ENCODE measurements at places on chromosomes 13 and 19.

DNA sequence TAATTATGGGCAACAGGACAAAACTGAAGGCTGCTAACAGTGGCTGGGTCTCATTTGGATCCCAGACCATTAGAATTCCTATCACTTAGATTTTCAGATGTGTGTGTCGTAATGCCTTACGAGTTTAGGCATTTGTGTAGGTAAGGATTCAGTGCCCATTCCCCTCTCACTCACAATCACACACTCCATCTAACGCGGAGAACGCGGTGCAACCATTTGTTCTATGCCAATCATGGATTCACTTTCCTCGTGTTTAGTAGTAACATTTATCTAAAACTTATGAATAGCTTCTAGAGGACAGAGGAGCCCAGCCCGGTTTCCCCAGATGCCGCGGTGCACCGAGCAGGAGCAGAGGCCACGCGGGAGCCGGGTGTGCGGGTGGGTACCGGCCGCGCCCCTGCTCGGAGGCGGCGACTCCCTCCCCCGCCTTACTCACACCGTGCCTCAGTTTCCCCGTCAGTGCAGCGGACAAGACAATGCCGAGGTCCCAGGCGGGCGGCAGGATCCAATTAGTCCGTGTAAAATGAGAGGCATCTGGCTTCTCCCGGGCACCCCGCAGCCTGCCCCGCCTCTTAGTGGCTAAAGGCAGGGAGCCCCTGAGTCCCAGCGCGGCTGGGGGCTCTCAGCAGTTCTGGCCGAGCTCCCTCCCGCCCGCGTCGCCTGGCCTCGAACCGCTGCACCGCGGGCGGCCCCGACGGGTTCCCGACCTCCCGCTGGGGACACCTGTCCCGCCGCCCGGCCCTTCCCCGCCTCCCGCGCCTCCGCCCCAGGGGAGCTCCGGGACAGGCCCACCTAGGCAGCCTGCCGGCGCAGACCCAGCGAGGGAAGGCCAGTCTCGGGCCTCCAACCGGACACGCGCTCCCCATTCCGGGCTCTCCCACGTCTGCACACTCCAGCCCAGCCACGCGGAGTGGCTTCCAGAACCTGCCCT lies 5.9 kb upstream of the C1QTNF9B start:
- DNase-seq: no peak
- H3K27ac ChIP-seq: no peak overlapping the region
- peaks cover 28% of the 10 kb centered on the region for H3K27me3 ChIP-seq
- no peaks in the 10 kb centered on the region for H3K4me1 ChIP-seq

GRCh38 chr13:108760129-108760528 lies 130.7 kb downstream of the MYO16 start:
- no peak overlapping the region for H3K4me3 ChIP-seq
- H3K27me3 ChIP-seq: no peaks in the 10 kb centered on the region
- no peaks in the 10 kb centered on the region for H3K36me3 ChIP-seq
- no peak overlapping the region for H3K27ac ChIP-seq
- DNase-seq: no peak
- no peaks in the 10 kb centered on the region for H3K4me1 ChIP-seq

- H3K4me3 ChIP-seq: no peak overlapping the region
- no peaks in the 10 kb centered on the region for H3K36me3 ChIP-seq
- no peaks in the 10 kb centered on the region for H3K4me1 ChIP-seq
- peaks cover 2% of the 10 kb centered on the region for H3K27me3 ChIP-seq
- DNase-seq: no peak
Measured at GRCh38 chr13:96824140-96824539, 170.1 kb downstream of the OXGR1 start.

DNA sequence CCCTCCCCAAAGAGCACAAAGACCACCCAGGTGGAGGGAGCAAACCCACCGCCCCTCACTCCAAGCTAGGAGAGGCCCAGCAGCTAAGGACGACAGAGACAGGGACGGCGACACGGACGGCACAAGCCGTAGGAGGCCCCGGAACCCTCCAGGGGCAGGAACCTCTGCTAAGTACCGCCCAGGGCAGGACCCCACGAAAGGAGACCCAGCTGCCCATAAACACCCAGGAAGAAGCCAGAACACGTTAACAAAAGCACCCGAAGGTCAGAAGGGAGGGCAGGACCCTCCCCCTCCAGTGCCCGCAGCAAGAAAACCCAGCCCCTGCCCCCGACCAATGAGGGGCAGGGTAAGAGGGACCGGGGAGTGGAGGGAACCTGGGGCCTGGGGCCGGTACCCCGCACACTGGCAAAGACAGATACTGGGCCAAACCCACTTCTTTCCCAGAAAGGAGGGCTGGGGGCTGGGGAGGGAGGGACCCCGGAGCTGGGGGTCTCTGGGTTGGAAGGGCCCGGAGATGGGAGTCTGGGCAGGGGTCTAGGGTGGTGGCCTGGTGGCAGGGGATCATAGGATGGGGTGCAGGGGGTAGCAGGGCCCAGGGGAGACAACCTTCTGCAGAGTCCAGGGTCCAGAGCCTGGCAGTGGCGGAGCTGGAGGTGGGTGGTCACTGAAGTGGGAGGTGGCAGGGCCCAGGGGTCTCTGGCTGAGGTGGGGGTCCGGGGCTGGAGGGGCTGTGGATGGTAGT lies 2.4 kb downstream of the BTBD2 start:
- H3K27ac ChIP-seq: no peak overlapping the region
- H3K4me1 ChIP-seq: peaks cover 17% of the 10 kb centered on the region
- DNase-seq: no peak
- no peak overlapping the region for H3K4me3 ChIP-seq
- peaks cover 8% of the 10 kb centered on the region for H3K36me3 ChIP-seq

- no peaks in the 10 kb centered on the region for H3K4me1 ChIP-seq
- no peak overlapping the region for H3K4me3 ChIP-seq
- H3K27me3 ChIP-seq: no peaks in the 10 kb centered on the region
- no peaks in the 10 kb centered on the region for H3K36me3 ChIP-seq
- DNase-seq: no peak
- H3K27ac ChIP-seq: no peak overlapping the region
Measured at GRCh38 chr13:80374444-80374843, 33.5 kb upstream of the SPRY2 start.

- no peak for DNase-seq
- H3K27me3 ChIP-seq: peaks cover 8% of the 10 kb centered on the region
- H3K27ac ChIP-seq: no peak overlapping the region
- H3K4me1 ChIP-seq: peaks cover 2% of the 10 kb centered on the region
- H3K36me3 ChIP-seq: no peaks in the 10 kb centered on the region
Measured at GRCh38 chr13:102309110-102309509, 92.7 kb downstream of the FGF14 start.

- no peak for DNase-seq
- H3K36me3 ChIP-seq: no peaks in the 10 kb centered on the region
- H3K27me3 ChIP-seq: peaks cover 7% of the 10 kb centered on the region
Measured at GRCh38 chr13:111899714-111900389, 167.1 kb upstream of the SOX1 start.

DNA sequence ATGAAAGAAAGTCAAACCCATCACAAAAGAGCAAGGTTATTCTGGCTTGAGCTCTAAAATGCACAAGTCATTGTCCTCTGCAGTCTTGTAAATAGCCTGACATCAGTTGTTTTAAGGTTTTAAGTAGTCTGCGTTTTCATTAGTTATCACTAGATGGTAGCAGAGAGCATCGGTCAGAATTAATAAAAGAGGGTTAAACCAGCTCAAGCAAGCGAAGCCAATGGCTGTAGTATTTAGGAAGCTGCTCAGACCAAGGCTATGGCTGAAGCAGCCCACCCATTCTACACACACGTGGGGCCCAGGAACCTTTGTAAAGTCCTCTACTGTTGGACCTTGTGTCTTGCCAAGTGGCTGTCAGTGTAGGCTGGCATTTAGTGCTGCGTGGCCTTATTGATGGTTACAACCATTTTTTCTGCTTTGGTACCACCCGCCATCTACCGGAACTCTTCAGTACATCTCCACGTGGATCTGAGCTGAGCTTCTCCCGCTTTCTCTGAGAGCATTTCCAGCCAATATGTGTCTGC lies 13.3 kb upstream of the ZNF57 start:
- H3K36me3 ChIP-seq: no peaks in the 10 kb centered on the region
- peaks cover 11% of the 10 kb centered on the region for H3K4me1 ChIP-seq
- no peak for DNase-seq

- peaks cover 16% of the 10 kb centered on the region for H3K4me1 ChIP-seq
- H3K4me3 ChIP-seq: peak within 1 kb of the TSS; percentile 73
- H3K27ac ChIP-seq: no peak within 1 kb of the TSS
- H3K27me3 ChIP-seq: peaks cover 2% of the 10 kb centered on the region
- peak; percentile 65 for DNase-seq
- H3K36me3 ChIP-seq: peaks cover 5% of the 10 kb centered on the region
Measured at GRCh38 chr19:917323-918151, at the start of gene KISS1R. Gene KISS1R (plus strand): TSS chr19:917333. CDS start chr19:917503, 170 bp downstream.

DNA sequence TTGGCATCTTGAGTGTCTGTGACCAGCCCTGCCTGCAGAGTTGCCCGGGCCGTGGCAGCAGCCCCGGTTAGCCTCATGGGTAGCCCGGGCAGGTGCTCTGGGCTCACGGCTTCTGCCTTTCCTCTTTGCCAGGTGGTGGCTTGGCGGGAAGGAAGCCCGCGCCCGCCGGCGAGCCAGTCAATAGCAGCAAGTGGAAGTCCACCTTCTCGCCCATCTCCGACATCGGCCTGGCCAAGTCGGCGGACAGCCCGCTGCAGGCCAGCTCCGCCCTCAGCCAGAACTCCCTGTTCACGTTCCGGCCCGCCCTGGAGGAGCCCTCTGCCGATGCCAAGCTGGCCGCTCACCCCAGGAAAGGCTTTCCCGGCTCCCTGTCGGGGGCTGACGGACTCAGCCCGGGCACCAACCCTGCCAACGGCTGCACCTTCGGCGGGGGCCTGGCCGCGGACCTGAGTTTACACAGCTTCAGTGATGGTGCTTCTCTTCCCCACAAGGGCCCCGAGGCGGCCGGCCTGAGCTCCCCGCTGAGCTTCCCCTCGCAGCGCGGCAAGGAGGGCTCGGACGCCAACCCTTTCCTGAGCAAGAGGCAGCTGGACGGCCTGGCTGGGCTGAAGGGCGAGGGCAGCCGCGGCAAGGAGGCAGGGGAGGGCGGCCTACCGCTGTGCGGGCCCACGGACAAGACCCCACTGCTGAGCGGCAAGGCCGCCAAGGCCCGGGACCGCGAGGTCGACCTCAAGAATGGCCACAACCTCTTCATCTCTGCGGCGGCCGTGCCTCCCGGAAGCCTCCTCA lies 9.9 kb downstream of the PLEKHJ1 start:
- DNase-seq: no peak
- peaks cover 33% of the 10 kb centered on the region for H3K36me3 ChIP-seq
- peaks cover 7% of the 10 kb centered on the region for H3K4me1 ChIP-seq
- no peak overlapping the region for H3K27ac ChIP-seq

DNA sequence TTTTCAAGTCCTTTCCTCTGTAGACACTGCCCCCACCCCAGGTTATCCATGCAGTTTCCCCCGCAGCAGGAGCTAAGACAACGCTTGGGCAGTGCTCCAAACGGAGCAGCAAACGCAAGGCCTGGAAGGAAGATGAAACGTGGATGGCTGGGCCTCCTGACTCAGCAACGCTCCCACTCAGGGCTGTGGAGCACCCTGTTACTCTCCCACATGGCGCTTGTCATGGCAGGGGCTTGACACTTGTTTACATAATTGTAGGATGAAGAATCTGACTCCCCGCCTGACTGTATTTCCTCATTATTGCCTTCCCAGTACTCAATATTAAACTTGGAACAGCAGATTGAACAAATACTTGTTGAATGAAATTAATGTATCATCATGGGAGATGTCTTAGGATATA lies 799 bp upstream of the C1QTNF9B start:
- DNase-seq: no peak
- no peaks in the 10 kb centered on the region for H3K36me3 ChIP-seq
- peaks cover 15% of the 10 kb centered on the region for H3K27me3 ChIP-seq
- no peak overlapping the region for H3K4me3 ChIP-seq
- H3K4me1 ChIP-seq: no peaks in the 10 kb centered on the region

DNA sequence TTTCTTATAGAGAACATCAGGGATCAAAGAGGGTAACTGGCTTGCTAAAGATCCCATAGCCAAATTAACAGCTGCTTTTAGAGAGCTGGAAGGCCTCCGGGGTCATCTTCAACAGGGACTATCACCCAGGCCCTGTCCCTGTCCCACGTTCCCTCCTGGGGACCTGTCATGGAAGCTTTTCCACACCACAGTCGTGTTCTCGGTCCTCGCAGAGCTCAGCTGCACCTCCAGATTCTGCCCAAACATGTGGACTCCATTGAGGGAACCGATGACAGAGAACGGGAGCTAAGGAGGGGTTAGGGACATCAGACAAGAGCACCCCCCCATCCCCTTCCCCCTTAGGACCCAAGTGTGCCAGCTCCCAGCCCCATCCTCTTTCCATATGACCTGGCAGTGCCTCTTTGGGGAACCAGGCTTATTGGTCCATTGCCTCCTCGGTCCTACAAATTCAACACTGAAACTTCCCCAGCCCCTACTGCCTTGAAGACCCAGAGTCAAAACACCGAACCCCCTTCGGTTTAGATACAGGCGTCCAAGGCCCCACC lies 568 bp downstream of the FUZ start:
- peak overlapping the region; percentile 85 for H3K4me3 ChIP-seq
- H3K36me3 ChIP-seq: peaks cover 7% of the 10 kb centered on the region
- H3K4me1 ChIP-seq: peaks cover 36% of the 10 kb centered on the region
- H3K27me3 ChIP-seq: no peaks in the 10 kb centered on the region
- no peak for DNase-seq

DNA sequence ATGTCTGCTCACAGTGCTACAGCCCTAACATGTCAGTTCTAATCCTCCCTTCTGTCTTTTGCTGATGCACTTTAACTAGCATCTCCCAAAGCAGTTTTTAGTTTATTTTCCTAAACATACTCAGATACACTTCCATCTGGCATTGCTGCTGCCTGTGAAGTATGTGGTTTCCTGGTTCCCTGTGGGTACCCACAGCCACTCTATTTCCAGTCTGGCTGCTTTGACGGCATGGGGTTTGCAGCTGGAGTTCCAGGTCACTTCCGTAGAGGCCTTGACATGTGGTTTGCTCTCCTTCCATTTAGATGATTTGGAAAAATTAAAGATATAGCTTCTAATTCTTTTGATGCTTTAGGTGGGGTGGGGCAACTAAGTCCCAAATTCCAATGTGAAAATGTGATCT lies 375.5 kb downstream of the PCDH20 start:
- H3K27ac ChIP-seq: no peak overlapping the region
- H3K4me1 ChIP-seq: no peaks in the 10 kb centered on the region
- H3K27me3 ChIP-seq: no peaks in the 10 kb centered on the region
- H3K36me3 ChIP-seq: no peaks in the 10 kb centered on the region

GRCh38 chr19:13838435-13839129 lies 38.4 kb upstream of the NANOS3 start:
- DNase-seq: no peak
- peaks cover 63% of the 10 kb centered on the region for H3K36me3 ChIP-seq
- peak overlapping the region; percentile 99 for H3K27ac ChIP-seq
- H3K27me3 ChIP-seq: no peaks in the 10 kb centered on the region
- peaks cover 35% of the 10 kb centered on the region for H3K4me1 ChIP-seq

- no peak overlapping the region for H3K27ac ChIP-seq
- no peak for DNase-seq
- no peaks in the 10 kb centered on the region for H3K4me1 ChIP-seq
- H3K27me3 ChIP-seq: no peaks in the 10 kb centered on the region
- peaks cover 4% of the 10 kb centered on the region for H3K36me3 ChIP-seq
Measured at GRCh38 chr19:3580156-3580934, 4.9 kb upstream of the GIPC3 start.
